ENCODE measurements at places on chromosomes 11 and 22.

DNA sequence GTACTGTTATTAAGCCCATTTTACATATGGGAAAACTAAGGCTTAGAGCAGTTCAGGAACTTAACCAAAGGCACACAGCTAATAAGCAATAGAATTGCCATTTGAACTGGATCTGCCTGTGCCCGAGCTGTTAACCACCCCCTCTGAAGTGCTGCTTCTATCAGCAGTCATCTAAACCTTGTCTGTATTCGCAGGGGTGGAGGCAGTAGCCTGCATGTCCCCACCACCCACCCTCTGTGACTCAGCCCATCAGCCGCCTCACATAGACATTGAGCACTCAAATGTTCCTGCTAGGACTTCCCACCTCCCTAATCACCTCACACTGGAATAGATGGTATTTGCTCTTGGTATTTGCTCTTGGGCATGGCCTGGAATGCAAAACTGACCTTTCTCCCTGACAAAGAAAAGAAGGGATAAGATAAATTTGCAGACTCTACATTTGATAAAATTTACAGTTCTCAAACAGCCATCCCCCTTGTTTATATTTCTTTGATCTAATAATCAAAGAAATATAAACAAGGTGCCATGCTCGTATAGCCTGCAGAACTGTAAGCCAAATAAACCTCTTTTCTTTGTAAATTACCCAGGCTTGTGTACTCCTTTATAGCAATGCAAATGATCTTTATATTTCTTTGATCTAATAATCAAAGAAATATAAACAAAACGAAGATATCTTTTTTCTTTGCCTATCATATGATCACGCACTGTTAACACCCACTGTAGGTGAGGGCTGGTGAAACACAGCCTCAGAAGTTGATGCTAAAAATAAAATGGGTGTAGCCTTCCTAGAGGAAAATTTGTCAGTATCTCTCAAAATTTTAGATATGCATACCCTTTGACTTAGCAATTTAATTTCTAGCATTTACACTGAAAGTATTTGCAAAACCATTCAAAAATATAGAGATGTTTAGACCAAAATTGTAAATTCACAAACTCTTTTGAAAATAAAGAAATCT is 15.9 kb downstream of the DKK3 start:
- no peak for DNase-seq

DNA sequence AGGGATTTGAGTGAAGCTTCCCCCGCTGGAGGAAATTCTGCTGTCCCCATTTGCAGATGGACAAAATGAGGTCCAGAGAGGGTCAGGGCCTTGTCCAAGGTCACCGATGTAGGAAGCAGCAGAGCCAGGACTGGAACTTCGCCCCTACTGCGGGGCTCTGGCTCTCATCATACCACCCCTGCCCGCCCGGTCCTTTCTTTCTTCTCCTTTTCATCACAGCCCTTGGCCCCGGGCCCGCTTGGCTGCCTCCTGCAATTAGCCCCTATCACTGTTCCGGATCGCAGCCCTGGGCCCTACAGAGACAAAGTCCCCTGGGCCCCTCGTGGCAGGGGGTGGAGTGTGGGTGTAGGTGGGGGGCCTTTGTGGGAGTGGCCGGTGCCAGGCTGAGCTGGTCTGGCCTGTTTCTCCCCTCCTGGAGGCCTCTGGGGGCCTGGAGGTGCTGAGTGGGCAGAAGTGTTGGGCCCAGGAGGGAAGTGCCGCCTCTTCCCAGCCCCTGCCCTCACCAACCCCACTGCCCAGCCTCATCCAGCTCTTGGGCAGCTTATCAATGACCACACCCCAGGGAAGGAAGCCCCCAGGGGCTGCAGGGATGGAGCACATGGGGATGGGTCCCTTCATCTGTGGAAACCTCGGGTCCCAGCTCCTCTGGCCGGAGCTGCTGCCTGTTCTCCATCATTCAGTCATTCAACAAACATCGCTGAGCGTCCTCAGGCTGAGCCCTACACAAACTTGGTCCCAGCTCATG is 3.4 kb downstream of the EMID1 start:
- no peak for DNase-seq

GRCh38 chr22:47164514-47165337 is 402.3 kb downstream of the TBC1D22A start:
- no peak for DNase-seq

DNA sequence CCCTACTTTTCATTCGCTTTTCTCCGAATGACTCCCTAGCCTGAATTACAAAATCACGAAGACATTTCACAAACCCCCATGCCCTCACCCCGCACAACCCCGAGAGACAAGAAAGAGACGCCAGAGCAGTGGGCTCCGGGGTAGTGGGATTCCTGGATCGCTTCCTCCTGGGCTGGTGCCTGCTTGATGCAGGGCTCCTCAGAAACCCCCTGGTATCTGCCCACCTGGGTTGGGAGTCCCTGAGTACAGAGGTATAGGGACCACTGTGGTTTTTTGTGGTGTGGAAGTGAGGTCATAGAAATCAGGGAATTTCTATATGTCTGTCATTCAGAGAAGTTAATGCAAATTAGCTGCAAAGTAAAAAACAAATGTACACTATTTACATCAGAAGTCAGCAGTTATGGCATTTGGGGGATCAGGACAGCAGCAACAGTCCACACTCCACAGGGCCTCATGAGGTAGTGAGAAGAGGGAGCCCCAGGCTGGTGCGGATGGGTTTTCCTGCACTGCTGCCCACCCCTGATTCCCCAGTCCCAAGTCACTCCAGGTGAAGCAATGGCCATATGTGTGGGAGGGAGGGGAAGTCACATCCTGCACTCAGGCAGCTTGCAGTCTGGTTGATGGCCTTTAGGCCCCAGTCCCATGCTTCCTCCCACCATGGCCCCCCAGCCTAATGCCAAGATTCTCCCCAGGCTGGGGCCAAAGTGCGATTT is 39.6 kb downstream of the BUD13 start:
- no peak for DNase-seq

GRCh38 chr11:33413301-33413700 is 156.1 kb downstream of the HIPK3 start:
- DNase-seq = no peak

DNA sequence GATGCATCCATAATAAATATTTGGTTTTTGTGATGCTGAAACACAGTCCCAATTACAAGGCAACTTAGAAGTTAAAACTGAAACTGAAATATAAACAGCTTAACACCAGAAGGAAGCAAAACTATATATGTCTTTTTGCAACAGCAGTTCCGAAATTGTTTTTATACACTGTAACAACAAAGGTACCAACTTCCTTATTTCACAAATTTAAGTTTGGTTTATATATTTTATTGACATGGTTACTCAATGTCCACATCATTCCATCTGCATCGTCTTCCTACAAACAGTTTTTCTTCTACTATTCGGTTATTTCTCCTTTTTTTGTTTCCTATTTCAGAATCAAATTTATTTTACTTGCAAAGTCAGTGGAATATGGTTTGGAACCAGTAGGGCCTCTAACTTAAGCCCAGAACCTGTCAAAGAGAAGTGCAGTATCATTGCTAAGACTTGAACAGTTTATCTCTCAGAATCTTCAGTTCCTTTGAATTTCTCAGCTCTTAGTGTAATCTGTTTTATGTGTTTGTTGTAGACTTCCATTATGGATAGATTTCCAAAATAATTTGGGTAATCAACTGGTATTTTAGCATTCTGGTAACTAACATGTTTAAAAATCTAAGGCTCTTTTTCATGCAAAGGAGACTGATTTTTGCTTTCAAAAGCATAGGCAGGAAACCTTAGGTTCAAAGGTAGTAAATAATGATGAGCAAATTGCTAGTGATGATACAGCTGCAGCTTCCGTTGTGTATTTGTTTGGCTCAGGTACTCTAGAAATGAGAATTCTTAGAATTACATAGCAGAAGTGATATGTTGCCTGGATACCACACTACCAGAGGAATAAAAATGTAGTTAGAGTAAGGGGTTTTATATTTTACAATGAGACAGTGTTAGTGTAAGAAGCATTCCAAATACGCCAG is 8.2 kb upstream of the HSPA8 start:
- DNase-seq = no peak

GRCh38 chr11:28701760-28702449 is 593.7 kb downstream of the METTL15 start:
- no peak for DNase-seq

DNA sequence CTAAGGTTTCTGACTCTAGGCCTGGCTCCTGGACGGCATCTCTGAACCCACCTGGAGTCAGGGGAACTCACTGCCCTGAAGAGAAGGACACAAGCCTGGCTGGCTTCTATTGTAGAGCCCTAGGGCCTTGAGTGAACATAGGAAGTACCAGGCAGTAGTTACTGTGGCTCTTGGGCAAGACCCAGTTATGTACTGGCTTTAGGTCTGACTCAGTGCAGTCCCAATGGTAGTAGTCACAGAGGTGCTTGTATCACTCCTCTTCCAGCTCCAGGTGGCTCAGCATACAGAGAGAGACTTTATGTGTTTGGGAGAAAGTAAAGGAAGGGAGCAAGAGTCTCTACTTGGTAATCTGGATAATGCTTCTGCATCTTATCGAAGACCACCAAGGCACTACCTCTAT is 13.9 kb upstream of the PAK1 start:
- DNase-seq = no peak

All from NCI-H2081 (cell line).